Motor neuron (in vitro differentiated cells): ENCODE measurements at places on chromosomes 12 and 14. TPM values are rescaled to one million over a fixed set of nuclear protein-coding genes. Genes with fewer than 3 reads are reported as not detected.

The ABCD2 gene
- total RNA-seq, result 0.23 and 0.31 TPM in 2 replicates

The NRXN3 gene
- total RNA-seq, result 15.2 and 16.7 TPM in 2 replicates

The ANKRD33 gene
- total RNA-seq, result 0.52 and 0.60 TPM in 2 replicates

The VCPKMT gene
- total RNA-seq, result 12.3 and 14.6 TPM in 2 replicates

The DLK1 gene
- 3.3 and 3.5 TPM in 2 replicates for total RNA-seq

The MGST1 gene
- total RNA-seq, result 250 and 345 TPM in 2 replicates

The TMEM30B gene
- 0.04 TPM in 1 of 2 replicates, not detected in the other for total RNA-seq

The RXYLT1 gene
- 32.4 and 36.0 TPM in 2 replicates for total RNA-seq

The SAMD15 gene
- total RNA-seq, result 3.5 and 5.8 TPM in 2 replicates

The PWP1 gene
- total RNA-seq, result 40.6 and 41.0 TPM in 2 replicates

The HOTAIR gene
- total RNA-seq, result 0.10 and 0.14 TPM in 2 replicates

- ATAC-seq, result no peak
Observed at GRCh38 chr14:63499701-63500250, 43.4 kb downstream of the PPP2R5E start.

DNA sequence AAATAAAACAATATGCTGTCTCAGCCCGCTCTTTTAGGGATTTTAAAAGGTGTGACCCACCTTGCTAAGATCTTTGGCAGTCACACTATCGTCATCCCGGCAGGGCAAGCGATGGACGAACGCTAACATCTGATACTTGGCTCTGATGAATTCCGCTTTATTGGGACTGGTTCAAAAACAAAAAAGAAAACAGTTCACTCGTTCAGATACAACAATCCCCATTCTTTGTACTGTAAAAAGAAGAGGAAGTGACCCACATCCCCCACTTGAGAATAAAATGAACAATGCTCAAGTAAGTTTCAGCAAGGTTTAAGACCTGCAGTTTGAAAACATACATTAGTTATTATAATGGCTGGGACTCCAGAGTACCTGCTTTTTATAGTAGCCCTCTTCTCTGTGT, 7.3 kb downstream of the GIT2 start:
- ATAC-seq, result no peak

DNA sequence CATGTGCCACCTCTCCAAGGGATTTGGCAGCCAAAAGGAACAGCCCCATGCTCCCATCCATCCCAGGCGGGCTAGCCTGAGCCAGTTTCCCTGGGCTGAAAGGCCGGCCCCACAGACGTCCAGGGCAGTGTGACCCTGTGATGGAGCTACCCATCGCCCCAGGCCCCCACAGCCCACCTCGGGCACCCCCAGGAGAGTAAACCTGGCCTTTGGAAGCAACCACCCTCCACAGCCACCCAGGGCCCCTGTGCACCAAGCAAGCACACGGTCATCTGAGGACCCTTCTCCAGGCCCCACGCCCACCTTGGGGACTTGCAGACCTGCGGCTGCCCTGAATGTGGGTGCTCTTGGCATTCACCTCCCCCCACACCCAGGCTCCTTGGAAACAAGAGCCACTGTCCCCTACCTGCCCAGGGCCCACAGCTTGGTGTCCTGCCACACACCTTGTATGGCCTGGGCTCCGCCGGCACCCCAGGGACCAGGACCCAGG, 8.4 kb downstream of the AHNAK2 start:
- ATAC-seq, result no peak

DNA sequence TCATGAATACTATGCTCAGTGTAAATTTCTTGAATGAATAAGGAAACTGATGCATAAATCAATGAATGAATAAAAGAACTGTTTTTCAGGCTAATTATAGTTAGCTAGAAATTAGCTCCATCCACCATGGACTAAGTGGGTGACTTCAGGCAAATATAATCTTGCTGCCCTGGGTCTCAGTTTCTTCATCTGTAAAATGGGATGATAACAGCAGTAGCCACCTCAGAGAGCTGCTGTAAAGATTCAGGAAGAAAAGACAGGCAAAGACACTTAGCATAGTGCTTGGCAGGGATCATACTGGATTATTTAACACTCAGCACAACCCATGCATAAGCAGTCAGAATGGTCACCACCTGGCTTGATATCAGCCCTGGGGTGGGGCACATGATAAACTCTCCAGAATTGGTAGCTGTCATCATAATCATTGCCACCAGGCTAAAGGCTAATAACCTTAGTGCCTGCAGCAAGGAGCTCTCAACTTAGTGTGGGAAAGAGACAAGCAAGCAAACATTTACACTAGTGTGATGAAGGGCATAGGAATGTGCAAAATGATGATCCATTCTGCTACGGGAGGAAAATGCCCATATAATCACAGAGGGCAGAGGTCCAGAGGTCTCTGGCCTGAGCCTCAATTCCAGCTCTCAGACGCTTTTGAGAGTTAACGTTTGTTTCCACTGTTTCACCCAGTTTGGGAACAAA, 234.7 kb upstream of the TBX3 start:
- ATAC-seq, result no peak

GRCh38 chr12:131028587-131029338, 75.1 kb downstream of the ADGRD1 start:
- ATAC-seq, result no peak

- peak; percentile 32 for ATAC-seq
Observed at GRCh38 chr14:55851301-55851700, 266.9 kb upstream of the PELI2 start.

DNA sequence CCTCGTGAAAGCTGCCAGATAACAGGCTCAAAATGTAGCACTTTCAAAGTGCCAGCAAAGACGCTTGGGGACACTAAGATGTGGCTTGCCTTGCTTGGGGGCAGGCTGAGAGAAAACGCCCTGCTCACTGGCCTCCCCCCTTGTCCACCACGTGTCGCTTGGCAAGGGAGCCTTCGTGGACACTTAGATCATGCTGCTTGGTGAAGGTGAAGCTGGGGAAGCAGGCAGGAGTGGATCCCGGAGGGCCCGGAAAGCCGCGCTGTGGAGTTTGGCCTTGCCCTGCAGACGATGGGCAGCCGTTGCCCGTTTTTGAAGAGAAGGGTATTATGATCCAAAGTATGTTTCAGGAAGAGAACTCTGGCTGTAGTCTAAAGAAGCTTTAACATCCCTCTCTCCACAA, 53.4 kb upstream of the BDKRB2 start:
- no peak for ATAC-seq

GRCh38 chr14:50018201-50018932, 98.0 kb downstream of the VCPKMT start:
- ATAC-seq, result no peak

- ATAC-seq, result no peak
Observed at GRCh38 chr14:55532645-55533344, 47.2 kb upstream of the KTN1 start.

DNA sequence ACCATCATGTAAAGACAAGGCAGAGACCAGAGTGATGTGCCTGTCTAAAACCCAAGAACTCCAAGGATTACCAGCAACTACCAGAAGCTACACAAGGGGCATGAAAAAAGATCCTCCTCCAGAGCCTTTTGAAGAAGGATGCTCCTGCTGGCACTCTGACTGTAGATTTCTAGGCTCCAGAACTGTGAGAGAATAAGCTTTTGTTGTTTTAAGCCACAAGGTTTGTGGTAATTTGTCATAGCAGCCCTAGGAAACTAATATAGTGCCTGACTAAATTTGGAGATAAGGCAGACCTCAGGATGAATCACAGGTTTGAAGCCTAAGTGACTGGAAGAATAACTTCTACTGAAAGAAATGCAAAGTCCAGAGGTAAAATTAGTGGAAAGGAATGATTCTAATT, 132.9 kb downstream of the CEP83 start:
- ATAC-seq, result no peak

- no peak for ATAC-seq
Observed at GRCh38 chr12:104966677-104967076, 8.6 kb upstream of the SLC41A2 start.

GRCh38 chr12:124170760-124171159, 124.1 kb upstream of the RFLNA start:
- peak; percentile 39 for ATAC-seq

DNA sequence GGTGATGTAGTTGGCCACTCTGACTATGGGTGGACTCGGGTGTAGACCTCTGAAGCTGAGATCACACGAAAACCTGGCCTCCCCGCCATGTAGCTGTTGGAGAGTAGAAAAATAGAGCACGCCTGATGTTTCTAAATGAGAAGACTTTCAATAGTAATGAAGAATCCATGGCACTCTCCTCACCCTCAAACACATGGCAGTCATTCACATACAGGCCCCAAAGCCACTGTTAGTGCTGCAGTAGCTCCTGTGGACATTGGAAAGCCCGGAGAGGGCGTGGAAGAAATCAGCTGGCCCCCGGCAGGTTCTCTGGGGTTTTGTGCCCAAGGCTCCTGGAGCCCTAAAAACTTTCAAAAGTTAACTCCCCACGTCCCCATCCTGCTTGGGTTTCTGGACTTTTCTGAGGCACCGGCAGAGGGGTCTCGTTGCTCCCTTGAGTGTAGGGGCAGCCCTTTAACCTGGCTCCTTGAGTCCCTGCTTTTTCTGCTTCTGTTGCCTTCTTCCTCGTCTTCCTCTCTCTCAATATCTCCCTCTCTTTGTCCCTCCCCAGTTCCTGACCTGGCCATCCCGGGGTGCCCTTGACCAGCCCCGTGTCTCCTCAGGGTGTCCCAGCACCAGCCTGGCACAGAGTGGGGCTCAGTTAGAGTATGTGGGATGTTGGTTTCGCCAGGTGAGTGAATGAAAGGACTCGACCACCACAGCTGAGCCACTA, 8.3 kb downstream of the MEG3 start:
- ATAC-seq, result no peak

DNA sequence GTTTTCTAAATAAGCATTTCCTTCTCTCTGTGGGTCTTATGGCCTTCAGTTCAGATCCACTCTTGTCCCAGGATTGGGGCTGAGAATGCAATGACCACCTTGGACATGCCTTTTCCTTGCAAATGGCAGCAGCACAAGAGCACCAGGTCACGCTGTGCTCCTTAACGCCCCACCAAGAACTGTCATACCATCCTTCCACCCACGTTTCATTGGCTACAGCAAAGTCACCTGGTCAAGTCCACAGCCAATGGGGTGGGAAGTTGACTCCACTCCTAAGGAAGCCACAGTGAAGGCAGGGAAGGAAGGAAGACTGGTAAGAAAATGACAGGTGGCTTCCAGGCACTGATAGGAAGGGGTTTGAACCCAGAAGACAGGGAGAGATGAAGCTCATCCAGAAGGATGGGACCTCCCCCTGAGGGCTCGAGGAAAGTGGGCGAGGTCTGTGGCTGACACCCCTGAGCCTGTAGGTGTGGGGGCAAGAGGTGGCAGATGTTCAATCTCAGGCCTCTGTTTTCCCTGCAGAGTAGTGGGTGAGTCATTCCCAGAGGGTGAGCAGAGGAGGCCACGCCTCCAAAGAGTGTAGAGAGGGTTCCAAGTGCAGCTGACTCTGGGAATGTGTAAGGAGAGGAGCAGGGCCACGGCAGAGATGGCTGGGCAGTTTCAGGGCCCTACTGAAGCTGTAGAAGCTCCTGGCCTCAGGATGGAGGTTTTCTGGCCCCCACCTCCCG, 113.5 kb upstream of the VRK1 start:
- peak; percentile 47 for ATAC-seq

DNA sequence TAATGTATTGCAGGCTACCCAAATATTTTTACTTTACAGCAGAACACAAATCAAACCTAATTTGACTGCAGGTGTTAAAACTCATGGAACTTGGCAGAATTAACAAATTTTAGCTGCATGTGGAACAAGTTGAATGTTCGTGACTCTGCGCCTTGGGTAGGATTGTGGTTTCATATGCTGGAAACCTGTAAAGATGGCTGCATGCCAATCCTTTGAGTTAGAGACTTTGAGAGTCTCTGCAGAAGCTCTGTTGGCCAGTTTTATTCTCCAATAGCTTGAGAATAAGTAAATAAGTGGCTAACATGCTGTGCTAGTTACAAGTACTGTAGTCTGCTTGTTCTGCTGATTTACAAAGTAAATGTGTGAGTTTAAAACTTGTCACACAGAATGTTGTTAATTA, 77.8 kb downstream of the PDE6H start:
- ATAC-seq, result no peak

GRCh38 chr14:59020382-59020781, 168.1 kb upstream of the DAAM1 start:
- ATAC-seq, result peak; percentile 75

DNA sequence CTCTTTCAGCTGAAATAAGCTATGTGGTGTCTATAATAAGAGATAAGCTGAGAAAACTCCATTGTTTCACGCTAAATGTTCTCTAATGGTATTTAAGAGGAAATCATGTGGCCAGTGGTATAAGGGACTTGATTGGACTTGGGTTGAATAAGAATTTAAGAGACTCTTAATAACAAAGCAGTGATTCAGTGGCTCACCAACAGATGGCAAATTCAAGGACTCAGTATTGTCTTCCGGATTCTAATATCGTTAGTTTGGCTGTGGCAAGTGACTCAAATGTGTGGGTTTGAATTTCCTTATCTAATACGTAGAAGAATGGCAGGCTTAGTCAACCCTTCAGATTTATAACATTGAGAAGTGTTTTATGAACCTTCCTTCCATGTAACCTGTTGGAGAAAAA, 49.1 kb upstream of the KCNH3 start:
- no peak for ATAC-seq

DNA sequence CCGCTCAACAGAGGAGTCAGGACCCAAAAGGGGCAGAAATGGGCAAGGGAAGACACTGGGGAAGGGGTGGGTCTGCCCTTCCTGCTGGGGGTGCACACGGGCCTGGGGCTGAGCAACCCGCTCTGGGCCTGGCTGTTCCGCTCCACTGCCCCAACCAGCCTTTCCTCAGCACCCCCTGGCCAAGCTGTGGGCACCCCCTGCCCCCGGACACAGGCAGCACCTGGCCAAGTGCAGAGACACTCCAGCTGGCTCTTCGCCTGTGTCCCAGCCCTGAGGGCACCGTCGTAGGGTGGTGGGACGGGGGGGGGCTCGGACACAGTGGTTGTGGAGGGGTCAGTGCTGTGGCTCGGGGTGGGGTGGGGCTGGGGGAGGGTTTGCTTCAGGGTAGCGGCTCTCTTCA, 10.3 kb downstream of the PACS2 start:
- ATAC-seq, result no peak

DNA sequence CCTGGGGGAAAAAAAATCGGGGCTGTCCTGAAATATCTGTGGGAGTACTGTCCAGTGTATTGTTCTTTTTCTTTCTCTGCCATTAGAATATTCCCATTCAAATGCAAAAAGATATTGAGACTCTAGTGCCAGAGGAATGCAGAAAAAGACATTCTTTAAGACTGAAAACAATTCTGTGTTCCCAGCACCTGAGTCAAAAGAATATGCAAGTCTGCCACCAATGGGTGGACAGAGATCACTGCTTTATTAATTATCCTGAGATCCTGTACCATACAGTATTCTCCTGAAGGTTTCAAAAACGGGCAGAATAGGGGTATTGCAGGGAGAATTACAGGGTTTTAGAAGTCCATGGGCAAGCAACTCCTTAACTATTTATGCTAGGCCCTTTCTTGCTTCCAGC, 361.8 kb downstream of the C12orf50 start:
- peak; percentile 72 for ATAC-seq

GRCh38 chr14:71437870-71438269, 494.4 kb upstream of the RGS6 start:
- no peak for ATAC-seq
